ENCODE measurements at places on chromosomes 12 and 14.

- DNase-seq = no peak
Observed at GRCh38 chr12:46692606-46693005, 133.2 kb downstream of the SLC38A4 start.

GRCh38 chr14:78690836-78691235, 520.7 kb downstream of the NRXN3 start:
- DNase-seq = no peak

DNA sequence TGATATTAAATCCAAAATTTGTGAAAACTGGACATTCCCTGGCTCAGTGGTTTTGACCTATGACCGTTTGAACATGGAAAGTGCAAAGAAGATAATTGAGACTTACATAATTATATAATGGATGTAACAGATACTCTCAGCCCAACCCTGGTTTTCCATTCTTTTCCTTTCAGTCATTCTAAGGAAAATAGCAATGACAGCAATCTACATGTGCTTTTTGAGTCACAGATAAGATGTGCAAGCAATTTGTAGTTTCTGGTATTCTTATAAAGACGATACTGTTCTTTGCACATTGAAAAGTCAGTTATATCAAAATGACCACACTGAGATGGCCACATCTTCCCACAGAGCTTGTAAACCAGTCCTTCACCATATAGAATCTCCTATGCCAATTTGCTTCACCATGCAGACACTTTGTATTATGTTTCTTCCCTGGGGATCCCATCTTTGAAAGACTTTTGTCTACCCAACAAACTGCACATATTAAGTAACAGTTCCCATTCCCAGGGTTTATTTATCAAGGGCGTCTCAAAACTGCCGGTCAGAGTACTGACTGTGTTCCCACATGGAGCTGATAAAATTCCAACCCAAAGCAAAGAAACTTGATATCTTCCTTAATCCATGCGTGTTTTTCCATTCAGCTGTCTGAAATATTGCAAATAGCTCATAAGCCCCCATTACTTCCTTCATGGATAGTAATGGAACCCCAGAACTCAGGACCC, 34.8 kb downstream of the PLXNC1 start:
- no peak for DNase-seq

GRCh38 chr12:30953257-30953656, 26.7 kb downstream of the TSPAN11 start:
- DNase-seq = no peak

GRCh38 chr14:68153275-68153674, 333.7 kb downstream of the RAD51B start:
- no peak for DNase-seq

DNA sequence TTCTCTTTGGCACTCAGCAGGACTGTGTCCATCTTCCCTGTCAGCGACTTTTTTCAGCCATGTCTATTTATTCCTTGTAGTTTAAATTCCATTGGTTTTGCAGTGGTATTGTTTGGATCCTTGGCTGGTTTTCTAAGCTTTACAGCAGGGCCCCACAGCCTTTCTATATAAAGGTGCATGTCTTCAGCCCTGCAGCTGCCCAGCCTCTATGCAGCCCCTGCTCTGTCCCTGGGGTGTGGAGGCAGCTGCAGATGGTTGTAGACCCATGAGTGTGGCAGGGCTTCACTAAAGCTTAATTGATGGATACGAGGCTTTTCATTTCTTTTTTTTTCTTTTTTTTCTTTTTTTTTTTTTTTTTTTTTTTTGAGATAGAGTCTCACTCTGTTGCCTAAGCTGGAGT, 29.7 kb downstream of the SFSWAP start:
- DNase-seq = no peak

DNA sequence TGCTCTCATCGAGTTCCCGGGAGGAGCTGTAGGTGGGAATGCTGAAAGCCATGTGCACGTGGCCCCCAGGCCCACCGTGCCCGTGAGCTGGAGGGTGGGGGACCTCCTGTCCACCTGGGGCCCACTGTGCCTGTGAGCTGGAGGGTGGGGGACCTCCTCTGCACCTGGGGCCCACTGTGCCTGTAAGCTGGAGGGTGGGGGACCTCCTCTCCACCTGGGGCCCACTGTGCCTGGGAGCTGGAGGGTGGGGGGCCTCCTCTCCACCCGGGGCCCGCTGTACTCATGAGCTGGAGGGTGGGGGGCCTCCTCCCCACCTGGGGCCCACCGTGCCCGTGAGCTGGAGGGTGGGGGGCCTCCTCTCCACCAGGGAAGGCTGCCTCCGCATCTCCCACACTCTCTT, 13.9 kb upstream of the NUDT14 start:
- no peak for DNase-seq

DNA sequence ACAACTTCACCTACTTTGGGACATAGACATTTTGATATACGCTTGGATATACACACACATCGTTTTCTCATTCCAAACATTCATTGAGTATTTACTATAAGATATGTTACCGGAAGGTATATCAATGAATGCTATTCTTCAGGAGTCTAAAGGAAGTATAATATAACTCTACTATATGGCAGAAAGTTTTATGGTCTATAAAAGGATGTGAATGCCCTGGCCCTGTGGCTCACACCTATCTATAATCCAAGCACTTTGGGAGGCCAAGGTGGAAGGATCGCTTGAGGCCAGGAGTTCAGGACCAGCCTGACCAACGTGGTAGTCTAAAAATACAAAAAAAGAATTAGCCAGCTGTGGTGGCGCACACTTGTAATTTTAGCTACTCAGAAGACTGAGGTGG, 5.6 kb downstream of the NRIP2 start:
- no peak for DNase-seq

- DNase-seq = no peak
Observed at GRCh38 chr12:102653406-102653805, 173.0 kb upstream of the IGF1 start.

Measured in NCI-H460 (cell line).